ENCODE measurements at places on chromosomes 11 and 22.

DNA sequence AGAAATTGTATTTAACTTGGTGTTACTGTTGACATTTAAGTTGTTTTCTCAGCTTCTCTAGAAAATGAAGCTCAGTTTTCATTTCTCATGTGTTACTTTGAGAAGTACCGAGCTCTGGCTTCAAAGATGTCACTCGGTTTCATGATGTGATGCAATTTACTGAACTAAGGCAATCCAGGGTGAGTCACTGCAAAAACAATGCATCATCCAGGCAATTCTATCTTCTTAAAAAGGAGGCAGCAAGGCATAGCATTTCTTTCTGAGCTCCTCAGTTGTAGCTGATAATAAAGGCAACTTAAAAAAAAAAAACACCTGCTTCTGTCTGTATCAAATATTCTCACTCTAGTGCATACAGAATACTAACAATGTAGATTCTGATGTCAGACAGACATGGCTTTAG is 91.1 kb upstream of the KCNA4 start:
- no peak for DNase-seq
- H3K27ac ChIP-seq: no peak overlapping the region
- H3K4me1 ChIP-seq: no peaks in the 10 kb centered on the region

DNA sequence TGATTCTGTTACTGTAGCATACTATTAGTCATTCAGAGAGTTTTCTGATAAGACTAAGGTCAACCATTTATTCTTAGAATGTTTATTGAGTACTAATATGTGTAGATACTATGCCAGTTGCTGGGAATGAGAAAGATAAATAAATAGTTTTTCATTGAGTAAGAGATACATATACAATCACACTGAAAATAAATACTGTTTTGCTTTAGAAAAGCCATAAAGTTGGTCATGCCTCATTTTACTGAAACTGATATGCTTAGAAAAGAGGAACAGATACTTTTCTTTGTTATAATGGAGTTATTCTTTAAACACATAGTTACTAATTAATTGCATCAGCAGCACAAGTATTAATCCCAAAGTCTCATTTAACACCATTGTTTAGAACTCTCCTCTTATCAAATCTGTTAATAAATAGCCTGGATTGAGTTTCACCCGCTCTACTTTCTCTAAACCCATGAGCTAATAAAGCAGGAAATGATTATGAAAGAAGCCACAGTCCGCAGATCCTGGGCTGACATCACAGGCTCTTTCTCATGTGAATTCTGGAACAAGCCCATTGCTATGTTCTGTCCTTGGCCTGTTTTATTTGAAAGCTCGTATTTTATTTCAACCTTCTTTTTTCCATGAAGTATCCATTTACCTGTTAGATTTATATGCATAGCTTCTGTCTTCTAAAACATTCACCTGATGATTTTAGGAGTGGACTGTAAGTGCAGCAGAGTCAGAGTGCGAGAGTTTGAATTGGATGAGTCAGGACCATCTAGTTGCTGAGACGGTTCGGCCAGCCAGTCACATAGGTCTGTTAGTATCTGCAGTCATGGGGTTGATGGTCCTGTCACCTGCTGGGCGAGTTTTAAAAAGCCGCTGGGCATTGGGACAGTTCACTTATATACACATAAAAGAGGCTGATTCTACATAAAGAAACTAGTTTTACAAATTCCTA is 35.5 kb downstream of the PIWIL4 start:
- H3K36me3 ChIP-seq: no peaks in the 10 kb centered on the region
- no peaks in the 10 kb centered on the region for H3K27me3 ChIP-seq
- H3K4me3 ChIP-seq: no peak overlapping the region

- peaks cover 21% of the 10 kb centered on the region for H3K36me3 ChIP-seq
- peak; percentile 47 for DNase-seq
- H3K4me3 ChIP-seq: peak overlapping the region; percentile 97
- no peak overlapping the region for H3K27ac ChIP-seq
- peaks cover 44% of the 10 kb centered on the region for H3K4me1 ChIP-seq
Measured at GRCh38 chr11:67265633-67266448, 432 bp upstream of the GRK2 start.

- no peak for DNase-seq
- H3K4me3 ChIP-seq: no peak overlapping the region
- no peak overlapping the region for H3K27ac ChIP-seq
Measured at GRCh38 chr11:16561150-16561549, 177.3 kb upstream of the C11orf58 start.

- no peak overlapping the region for H3K4me3 ChIP-seq
- no peak overlapping the region for H3K27ac ChIP-seq
- no peaks in the 10 kb centered on the region for H3K36me3 ChIP-seq
- H3K4me1 ChIP-seq: no peaks in the 10 kb centered on the region
Measured at GRCh38 chr22:49424893-49425270, 402.8 kb downstream of the BRD1 start.

GRCh38 chr11:8100605-8101004 is 19.6 kb downstream of the TUB start:
- H3K36me3 ChIP-seq: peaks cover 11% of the 10 kb centered on the region
- no peak overlapping the region for H3K4me3 ChIP-seq
- H3K27ac ChIP-seq: no peak overlapping the region
- no peaks in the 10 kb centered on the region for H3K4me1 ChIP-seq
- no peaks in the 10 kb centered on the region for H3K27me3 ChIP-seq

GRCh38 chr11:81673001-81673400 is 1060.7 kb downstream of the FAM181B start:
- DNase-seq: no peak
- no peak overlapping the region for H3K4me3 ChIP-seq
- peaks cover 3% of the 10 kb centered on the region for H3K27me3 ChIP-seq
- H3K27ac ChIP-seq: no peak overlapping the region

DNA sequence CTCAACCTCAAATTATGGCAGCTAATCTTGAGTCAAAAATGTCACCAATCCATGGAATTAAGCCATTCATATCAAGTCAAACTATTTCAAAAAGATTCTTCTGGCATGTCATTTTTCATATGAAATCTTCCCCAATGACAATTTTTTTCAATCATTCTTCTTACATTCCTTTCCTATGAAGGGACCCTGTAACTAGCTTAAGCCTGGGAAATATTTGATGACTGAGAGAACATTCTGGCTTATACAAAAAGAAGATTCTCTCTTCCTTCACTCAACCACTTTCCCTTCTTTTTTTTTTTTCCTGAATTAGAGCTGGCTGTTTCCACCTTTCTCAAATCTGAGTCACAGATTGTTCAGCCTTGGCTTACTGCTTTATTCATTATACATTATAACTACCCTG is 903.7 kb downstream of the FAM181B start:
- no peak overlapping the region for H3K27ac ChIP-seq
- no peak overlapping the region for H3K4me3 ChIP-seq
- H3K4me1 ChIP-seq: no peaks in the 10 kb centered on the region
- no peaks in the 10 kb centered on the region for H3K27me3 ChIP-seq
- no peaks in the 10 kb centered on the region for H3K36me3 ChIP-seq

DNA sequence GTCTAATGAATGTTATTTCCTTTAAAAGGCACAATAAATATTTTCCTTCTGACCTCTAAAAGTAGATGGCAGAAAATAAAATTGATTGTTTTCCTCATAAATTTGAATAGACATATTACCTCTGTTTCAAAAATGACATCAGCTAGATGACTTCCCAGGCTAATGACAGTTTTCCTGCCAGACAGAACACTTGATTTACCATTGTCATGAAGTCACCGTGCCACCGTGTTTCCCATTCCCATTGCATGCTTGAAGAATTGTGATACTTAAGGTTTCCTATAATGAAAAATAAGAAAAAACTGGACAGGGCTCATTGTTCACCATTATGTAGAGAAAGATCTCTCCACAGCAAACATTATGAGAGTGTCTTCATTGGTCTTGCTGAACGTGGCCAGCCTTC is 151.1 kb downstream of the NCAM1 start:
- no peak overlapping the region for H3K27ac ChIP-seq
- DNase-seq: no peak
- H3K27me3 ChIP-seq: peaks cover 14% of the 10 kb centered on the region
- no peak overlapping the region for H3K4me3 ChIP-seq
- H3K36me3 ChIP-seq: no peaks in the 10 kb centered on the region

- no peak for DNase-seq
- no peaks in the 10 kb centered on the region for H3K27me3 ChIP-seq
- no peaks in the 10 kb centered on the region for H3K4me1 ChIP-seq
- peaks cover 47% of the 10 kb centered on the region for H3K36me3 ChIP-seq
- no peak overlapping the region for H3K27ac ChIP-seq
Measured at GRCh38 chr11:108037636-108038035, 28.9 kb downstream of the CUL5 start.

GRCh38 chr11:74932797-74933196 is 16.1 kb downstream of the XRRA1 start:
- no peaks in the 10 kb centered on the region for H3K27me3 ChIP-seq
- peaks cover 43% of the 10 kb centered on the region for H3K36me3 ChIP-seq
- DNase-seq: no peak
- H3K4me3 ChIP-seq: no peak overlapping the region
- H3K27ac ChIP-seq: peak overlapping the region; percentile 26
- peaks cover 12% of the 10 kb centered on the region for H3K4me1 ChIP-seq

DNA sequence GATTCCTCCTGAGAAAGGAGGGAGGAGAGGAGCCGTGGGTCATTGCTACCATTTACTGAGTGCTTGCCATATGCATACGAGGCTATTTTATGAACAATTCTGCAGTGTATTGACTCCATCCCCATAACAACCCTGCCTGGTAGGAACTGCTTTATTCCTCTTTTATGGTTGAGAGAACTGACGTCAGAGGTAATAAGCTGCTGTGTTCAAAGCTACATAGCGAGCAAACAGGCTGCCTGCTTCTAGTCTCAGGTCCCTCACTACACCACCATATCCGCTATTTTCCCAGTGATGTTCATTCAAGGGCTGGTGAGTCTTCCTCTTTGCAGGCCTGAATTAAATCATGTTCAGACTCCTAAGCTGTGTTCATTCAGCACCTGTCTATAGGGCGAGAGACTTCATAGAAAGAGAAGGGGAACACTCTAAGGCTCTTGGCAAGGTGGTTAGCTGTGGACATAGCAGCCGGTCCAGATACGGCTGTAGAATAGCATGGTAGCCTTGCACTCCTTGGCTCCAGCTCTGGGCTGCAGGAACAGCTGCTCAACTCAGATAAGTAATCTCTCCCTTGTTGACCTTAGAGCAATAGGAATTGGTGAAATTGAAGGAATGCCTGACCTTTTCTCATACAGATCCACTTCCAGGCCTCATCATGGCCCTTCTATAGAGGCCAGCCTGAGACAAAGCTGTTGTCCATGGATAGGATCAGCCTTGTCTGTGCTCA is 82.6 kb downstream of the MICAL2 start:
- no peak overlapping the region for H3K4me3 ChIP-seq
- peaks cover 27% of the 10 kb centered on the region for H3K4me1 ChIP-seq
- no peak for DNase-seq
- H3K27me3 ChIP-seq: no peaks in the 10 kb centered on the region

DNA sequence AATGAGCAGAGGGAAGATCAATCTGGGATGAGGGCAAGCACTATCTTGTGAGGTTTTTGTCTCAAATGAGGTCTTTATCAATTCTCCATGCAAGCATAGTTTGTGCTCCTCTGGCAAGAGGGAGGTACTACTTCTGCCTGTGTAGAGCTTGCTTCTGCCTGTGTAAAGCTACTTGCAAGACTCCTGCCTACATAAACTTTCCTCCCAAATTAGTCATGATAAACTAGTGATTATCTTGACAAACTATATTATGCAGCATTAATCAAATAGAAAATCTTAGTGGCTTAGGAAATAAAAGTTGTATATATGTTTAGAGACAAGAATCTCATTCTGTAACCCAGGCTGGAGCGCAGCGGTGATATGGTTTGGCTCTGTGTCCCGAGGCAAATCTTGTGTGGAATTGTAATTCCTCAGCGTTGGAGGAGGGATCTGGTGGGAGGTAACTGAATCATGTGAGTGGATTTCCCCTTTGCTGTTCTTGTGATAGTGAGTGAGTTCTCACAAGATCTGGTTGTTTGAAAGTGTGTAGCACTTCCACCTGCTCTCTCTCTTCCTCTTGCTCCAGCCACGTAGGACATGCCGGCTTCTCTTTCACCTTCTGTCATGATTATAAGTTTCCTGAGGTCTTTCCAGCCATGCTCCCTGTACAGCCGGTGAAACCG is 8.0 kb upstream of the MMP10 start:
- H3K36me3 ChIP-seq: no peaks in the 10 kb centered on the region
- no peak overlapping the region for H3K4me3 ChIP-seq
- H3K27me3 ChIP-seq: no peaks in the 10 kb centered on the region
- H3K27ac ChIP-seq: no peak overlapping the region
- DNase-seq: no peak
- peaks cover 15% of the 10 kb centered on the region for H3K4me1 ChIP-seq

GRCh38 chr11:75090671-75091177 is 6.0 kb downstream of the OR2AT4 start:
- peaks cover 4% of the 10 kb centered on the region for H3K27me3 ChIP-seq
- no peaks in the 10 kb centered on the region for H3K4me1 ChIP-seq
- H3K27ac ChIP-seq: no peak overlapping the region
- no peak overlapping the region for H3K4me3 ChIP-seq

- no peak overlapping the region for H3K27ac ChIP-seq
- no peak for DNase-seq
- no peaks in the 10 kb centered on the region for H3K4me1 ChIP-seq
- H3K36me3 ChIP-seq: no peaks in the 10 kb centered on the region
- H3K4me3 ChIP-seq: peak overlapping the region; percentile 28
Measured at GRCh38 chr22:41237036-41237706, 3.6 kb downstream of the CHADL start.

DNA sequence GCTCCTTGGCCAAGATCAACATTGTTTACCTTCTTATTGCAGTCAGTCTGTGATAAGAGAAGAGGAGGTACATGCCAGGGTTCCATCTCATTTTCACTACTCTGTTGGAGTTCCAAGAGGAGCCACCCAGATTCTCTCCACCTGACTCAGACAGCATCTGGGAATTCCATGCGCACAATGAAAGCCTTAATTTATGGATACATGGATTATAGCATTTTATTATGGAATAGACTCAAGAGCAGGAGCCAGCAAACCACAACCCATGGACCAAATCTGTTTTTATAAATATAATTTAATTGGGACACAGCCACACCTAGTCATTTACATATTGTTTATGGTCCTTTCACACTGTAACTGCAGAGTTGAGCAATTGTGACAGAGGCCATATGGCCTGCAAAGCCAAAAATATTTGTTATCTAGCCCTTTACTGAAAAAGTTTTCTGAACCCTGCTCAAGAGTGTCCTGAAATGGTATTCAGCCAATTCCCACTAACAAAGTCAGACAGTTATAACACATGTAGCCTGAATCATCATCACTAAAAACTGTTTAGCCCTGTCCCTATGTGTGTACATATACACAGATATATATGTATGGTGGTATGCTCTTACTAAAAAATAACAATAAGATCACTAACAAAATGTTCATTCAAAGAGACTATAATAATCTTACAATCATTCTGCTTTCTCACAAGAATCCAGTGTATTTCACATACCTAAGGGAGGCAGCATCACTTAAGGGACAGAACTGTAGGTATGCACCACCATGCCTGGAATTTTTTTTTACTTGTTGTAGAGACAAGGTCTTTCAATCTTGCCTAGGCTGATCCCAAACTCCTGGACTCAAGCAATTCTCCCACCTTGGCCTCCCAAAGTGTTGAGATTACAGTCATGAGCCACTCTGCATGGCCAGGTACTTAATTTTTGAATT is 104.5 kb upstream of the TEAD1 start:
- no peaks in the 10 kb centered on the region for H3K36me3 ChIP-seq
- H3K4me1 ChIP-seq: no peaks in the 10 kb centered on the region
- H3K27me3 ChIP-seq: no peaks in the 10 kb centered on the region
- no peak for DNase-seq
- H3K4me3 ChIP-seq: no peak overlapping the region
- H3K27ac ChIP-seq: no peak overlapping the region
